ENCODE measurements at places on chromosomes 5 and 9.

- no peak for DNase-seq
These were observed 114.5 kb downstream of the FGF1 start for GRCh38 chr5:142571371-142571770.

DNA sequence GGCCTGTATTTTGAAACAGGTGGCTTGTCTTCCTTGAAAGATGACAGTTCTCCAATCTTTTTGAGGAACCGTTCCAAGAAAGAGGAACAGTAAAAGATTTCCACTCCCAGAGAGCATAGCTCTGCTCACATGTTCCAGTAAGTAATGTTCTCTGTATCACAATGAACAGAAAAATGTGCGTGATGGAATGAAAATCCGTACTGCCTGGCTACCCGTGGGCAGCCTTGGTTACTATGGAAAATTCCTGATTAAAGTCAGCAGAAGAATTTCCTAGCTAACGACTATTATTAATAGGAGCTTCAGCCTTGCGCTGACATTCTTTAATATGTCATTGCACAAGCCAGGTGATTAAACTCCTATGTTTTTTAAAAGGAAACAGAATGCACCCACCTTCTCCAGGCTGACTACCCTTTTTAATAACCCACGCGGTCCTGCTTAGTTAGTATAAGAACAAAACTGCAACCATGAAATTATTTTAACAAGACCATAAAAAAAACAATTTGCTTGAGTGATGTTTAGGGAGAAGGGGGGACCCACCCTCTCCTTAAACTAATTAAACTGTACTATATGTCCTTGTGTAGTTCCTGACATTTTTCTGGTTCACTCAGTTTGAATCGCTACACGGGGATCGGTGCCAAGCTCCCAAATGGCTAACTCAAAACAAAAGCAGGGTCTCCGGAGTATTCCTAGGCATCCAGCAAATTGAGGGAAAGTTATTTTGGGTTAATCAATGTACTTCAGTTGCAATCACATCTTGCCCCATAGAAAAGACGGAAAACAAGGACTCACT, 54.8 kb upstream of the CPEB4 start:
- no peak for DNase-seq

DNA sequence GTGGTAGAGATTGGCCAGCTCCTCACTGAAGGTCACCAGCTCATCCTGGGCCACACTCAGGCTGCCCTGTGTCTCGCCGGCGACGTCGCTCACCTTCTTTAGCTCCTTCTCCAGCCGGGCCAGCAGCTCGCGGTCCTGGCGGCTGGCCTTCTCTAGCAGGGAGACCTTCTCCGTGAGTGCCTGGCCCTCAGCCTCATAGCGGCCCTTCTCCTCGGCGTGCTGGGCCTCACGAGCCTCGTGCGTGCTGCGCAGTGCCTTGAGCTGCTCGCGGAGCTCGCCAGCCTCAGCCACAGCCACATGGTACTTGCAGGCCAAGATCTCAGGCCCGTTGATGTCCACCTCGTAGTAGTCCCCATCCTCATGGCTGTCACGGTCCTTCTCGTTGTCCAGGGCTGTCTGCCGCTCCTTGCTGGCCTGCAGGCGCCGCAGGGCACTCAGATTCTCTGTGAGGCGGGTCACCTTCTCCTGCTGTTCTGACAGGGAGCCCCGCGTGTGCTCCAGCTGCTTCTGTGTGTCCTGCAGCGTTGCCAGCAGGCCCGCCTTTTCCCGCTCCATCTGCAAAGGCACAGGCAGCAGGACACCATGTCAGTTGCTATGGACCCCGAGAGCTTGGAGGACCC, 45.5 kb downstream of the BICD2 start:
- no peak for DNase-seq

DNA sequence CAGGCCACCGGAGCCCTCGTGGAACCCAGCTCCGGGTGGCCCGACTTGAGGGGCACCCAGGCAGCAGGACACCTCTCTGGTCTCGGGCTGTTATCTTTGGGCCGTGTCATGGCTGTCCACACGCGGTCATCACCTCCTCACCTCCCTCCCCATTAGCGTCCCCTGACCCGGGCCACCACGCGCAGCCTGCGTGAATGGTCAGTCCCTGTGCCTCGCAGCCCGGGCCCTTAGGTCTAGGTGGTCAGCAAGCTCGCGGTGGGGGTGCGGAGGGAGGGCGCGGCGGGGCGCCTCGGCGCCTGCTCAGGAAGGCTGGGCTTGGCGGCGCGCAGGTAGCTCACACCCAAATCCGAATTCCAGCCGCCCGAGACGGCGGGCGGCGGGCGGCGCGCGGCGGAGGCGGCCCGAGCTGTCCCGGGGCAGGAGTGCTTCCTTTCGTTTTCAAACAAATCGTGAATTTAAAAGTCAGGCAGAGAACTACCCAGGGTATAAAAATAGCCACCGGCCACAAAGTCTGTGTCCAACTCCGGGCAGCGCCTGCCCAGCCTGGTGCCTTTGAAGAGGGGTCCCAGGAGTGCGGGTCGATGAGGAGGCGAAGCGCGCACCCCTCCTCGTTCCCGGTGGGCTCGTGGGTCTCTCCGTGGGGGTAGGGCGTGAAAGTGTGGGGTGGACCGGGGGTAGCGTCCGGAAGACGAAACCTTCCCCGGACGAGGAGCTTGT, 1.0 kb upstream of the RXRA start:
- DNase-seq = no peak

GRCh38 chr5:103203226-103203625, 55.3 kb upstream of the MACIR start:
- DNase-seq = no peak

DNA sequence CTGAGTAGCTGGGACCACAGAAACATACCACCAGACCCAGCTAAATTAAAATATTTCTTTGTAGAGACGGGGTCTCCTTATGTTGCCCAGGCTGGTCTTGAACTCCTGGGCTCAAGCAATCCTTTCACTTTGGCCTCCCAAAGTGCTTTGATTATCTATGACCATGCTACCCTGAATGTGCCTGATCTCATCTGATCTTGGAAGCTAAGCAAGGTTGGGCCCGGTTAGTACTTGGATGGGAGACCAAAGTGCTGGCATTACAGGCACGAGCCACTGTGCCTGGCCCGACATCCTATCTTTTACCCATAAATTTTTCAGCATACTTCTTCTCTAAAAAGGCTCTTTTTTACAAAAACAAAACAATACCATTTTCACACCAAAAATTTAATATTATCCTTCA, 137.0 kb upstream of the LRRTM2 start:
- no peak for DNase-seq

- DNase-seq = no peak
These were observed 18.7 kb upstream of the ICE1 start for GRCh38 chr5:5403741-5404140.

DNA sequence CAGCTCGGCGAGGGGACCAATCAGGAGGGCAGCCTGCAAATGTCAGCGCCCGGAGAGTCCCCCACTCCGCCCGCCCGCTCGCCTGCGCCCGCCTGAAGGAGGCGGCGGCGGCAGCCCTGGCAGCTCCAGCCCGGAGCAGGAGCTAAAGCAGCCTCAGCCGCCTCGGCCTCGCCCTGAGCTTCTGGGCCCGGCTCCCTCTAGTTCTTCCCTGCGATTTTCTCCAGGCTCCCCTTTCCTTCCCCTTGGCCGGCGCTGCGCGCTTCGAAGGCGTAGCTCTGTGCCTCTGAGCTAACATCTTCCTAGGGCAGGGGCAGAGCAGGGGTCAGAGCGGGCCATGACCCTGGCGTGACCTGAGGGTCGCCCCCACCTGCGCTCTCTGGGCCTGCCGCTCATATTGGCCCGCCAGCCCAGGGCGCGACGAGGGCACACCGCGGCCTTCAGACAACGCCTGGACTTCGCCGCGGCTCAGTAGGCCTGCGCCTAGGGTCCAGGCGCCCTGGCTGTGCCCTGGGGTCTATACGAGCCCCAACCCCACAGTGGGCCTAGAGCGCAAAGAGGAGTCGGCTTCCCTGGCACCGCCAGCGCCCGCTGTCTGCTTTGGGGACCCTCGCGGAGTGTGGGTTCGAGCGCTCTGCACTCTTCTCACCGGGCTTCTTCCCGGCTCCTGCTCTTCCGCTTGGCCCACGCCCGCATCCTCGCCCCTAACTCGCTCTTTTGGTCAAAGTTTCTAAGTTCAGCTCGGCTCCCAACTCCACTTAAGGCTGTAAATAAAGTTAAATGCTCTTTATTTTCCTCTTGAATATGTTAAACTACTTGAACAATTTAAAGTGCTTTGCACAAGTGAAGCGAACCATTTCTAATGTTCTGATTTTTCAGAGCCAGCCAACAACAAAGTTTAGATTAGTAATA, 504 bp upstream of the OTP start:
- no peak for DNase-seq

GRCh38 chr9:91789941-91790340, 160.1 kb downstream of the ROR2 start:
- no peak for DNase-seq

- DNase-seq = no peak
These were observed 243.7 kb downstream of the PIK3R1 start for GRCh38 chr5:68459093-68459809.

- DNase-seq = no peak
These were observed 199.4 kb downstream of the AOPEP start for GRCh38 chr9:94925751-94926430.

DNA sequence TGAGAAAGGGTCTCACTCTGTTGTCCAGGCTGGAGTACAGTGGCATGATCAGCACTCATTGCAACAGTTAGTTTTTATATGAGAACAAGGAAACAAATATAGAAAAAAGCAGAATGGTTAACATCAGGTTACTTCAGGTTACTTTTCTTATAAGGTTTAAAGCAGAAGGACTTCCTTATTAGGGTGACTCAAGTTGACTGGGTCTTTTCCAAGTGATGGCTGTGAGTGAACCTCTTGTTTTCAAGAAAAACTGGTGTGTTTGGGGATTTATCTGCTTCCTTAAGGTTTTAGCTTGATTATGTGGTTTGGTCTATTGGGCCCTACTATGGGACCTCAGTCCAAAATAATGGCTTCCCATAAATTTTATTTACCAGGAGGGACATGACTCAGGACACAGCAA, 99.2 kb downstream of the ARRDC3 start:
- no peak for DNase-seq

- no peak for DNase-seq
These were observed 61.0 kb downstream of the LPAR1 start for GRCh38 chr9:110977259-110977709.

- no peak for DNase-seq
These were observed 10.8 kb upstream of the SPATA24 start for GRCh38 chr5:139414581-139415130.

- DNase-seq = no peak
These were observed 730.5 kb upstream of the RGMB start for GRCh38 chr5:98042961-98043360.

DNA sequence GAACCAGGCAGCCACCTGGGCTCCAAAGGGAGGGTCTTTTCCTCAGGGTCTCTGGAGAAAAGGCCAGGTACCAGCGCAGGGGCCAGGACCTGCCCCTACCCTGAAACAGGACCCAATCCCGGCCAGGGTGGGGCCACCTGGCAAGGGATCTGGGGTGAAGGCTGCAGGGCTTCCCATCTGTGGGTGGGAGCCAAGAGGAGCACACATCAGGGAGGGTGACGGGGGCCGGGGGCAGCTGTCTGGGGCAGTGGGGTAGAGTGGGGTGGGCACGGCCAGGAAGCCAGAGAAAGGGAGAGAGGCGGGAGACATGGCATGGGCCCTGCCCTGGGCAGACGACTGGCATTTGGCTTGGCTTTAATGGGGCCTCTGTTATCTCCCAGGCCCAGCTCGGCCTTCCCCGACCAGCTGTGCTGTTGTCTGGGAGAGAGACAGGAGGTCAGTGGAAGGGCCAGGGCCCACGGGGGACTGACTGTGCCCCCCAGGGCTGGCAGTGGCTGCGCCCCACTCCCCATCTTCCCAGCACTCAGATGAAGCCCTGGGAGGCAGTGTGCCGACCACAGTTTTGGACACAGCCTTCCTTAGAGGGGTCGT, 57.2 kb upstream of the RNF130 start:
- no peak for DNase-seq

- DNase-seq = no peak
These were observed 1.7 kb upstream of the ALDH1A1 start for GRCh38 chr9:72954431-72955125.

DNA sequence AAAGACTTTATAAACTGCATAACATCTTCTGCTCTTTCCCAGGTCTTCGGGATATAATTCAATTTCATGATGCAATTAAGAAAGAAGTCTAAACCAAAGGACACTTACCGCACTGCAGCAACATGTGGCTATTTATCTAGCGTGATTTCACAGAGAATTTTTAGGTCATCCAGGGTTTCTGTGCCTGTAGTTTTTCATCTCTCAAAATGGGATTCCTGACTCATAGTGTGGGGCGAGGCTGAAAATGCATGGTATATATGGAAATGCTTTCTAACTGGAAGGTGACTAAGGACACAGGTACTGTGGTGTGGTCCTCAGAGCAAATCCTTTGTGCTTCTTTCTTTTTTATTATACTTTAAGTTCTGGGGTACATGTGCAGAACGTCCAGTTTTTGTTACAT, 557.7 kb upstream of the KLF4 start:
- no peak for DNase-seq

DNA sequence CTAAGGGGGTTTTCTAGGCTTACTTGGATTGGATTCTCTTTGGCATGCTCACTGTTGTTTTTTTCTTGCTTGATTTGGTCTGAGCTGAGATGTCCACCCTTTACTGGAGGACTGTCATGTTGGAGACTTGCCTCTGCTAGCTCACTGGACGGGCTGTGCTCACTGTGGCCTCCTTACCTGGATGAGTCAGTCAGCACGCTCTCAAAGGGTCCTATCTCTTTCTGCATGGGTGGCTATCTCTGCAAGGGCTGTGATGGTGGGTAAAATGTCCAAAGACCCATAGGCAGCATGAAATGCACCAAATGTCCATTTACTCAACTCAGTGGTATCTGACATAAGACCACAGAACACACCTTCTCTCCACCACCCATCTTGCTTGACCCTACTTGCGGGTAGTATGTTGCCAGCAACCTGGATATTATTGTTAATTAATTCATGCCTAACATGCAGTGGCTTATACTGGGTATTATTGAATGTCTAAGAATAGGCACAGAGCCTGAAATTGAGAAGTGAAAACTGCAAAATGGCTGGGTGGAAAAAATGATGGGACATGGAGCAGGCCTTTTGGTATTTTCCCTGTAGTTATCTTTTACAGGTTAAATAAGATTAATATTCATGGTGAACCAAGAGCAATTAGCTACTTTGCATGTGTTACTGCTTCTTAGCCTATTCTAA, 68.9 kb upstream of the TLE1 start:
- no peak for DNase-seq

DNA sequence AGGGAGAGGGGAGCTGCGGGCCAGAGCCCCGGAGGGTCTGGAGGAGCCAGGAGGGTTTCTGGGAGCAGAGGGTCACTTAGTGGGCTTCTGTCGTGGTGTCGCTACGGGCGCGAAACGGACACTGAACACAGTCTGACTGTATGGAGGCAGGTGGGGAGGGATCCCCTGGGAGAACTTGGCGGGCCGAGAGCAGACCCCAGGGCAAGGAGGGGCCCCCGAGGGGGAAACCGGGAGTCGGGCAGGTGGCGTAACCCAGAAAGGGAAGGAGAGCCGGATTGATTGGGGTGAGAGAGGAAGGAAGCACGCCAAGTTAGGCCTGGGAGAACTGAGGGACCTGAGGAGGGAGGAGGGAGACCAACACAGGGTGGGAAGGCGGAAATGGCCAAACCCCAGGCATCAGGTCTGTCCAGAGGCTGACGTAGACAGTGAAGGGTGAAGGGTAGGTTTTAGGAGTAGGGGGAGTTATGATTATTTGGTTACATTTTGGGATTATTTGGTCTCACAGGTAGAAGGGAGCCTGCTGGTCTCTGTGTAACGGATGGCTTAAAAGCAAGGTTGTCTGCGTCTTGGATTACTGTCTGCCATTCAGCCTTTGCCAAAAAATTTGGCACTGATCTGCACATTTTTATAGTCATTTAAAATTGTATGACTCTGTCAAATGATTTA, 3.3 kb upstream of the MSMP start:
- peak; percentile 59 for DNase-seq

GRCh38 chr5:140391312-140391711, 10.3 kb upstream of the ANKHD1 start:
- no peak for DNase-seq

All from KBM-7 (cell line).